NCI-H1694 (cell line): ENCODE measurements at places on chromosomes 2 and 18.

DNA sequence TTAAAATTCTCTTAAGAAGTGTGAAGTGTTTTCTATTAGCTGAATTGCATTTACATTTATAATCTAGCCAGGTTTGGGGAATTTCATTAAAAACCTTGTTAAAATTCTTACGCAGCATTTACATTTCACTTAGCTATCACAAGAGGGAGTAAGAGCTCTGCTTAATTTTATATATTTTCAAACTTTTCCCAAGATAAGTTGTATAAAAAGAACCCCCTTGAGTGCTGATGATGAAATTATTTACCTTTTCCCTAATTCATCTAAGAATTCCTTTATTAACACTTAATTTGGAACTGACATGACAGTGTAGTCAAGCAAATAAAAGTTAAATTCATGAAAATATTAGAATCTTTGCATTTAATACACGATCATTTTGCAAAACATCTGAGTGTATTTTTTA is 54.2 kb upstream of the ZSWIM2 start:
- no peak for DNase-seq

DNA sequence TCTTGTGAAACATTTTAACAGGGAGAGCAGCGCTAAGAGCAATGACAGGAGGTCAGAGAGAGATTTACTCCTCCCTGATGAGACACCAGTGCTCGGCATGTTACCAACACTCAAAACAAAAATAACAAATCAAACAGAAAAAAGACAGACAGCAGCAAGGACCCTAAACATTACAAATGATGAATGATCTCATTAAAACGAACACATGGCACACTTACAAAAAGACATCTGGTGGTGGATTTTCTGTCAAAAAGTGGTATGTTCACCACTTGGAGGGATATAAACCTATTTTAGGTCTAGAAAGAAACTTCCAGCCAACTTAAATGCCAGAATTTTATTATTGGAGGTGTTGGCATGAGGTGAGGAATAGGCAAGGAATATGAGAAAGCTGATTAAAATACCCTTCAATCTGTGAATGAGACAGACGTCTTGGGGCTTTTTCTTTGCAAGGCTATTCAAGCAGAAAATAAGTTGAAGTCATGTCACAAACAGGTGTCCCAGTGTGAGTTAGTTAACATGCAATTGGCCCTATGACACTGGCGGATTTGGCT is 112.8 kb downstream of the PRELID3A start:
- DNase-seq, result peak; percentile 94

- no peak for DNase-seq
Measured at GRCh38 chr2:102004581-102004980, 12.8 kb downstream of the IL1R2 start.

GRCh38 chr2:575727-576236 is 101.4 kb downstream of the TMEM18 start:
- DNase-seq, result no peak

DNA sequence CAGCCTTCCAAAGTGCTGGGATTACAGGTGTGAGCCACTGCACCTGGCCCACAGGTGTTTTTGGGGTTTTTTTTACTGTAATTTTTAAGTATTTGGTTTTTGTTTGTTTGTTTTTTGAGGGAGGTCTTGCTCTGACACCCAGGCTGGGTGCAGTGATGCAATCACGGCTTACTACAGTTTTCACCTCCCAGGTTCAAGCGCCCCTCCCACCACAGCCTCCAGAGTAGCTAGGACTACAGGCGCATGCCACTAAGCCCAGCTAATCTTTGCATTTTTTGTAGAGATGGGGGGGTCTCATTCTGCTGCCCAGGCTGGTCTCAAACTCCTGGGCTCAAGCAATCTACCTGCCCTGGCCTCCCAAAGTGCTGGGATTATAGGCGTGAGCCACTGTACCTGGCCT is 7.3 kb upstream of the SLC11A1 start:
- DNase-seq, result no peak

- no peak for DNase-seq
Measured at GRCh38 chr18:7132356-7133150, 15.0 kb upstream of the LAMA1 start.

DNA sequence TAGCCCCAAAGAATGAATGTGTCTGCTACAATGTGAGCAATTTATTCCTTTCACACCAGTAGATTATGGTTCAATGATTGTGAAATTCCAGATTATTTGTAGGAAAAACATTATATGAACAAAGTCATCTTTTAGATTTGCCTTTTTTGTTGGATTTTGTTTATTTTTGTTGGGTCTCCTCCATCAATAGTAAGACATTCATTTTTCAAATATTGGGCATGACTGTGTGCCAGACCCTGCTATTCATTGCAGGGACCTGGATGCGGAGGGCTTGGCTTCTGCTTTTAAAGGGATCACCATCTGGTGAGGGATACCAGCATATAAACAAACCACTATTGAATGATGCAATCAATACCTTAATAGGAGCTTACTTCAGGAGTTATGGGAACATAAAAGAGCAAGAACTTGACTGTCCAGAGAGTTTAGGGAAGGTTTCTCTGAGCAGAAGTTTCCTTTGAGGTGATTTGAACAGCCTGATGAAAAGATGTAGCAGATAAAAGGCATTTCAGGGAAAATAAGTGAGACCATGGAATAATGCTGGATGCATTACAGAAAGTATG is 486.7 kb downstream of the EPHA4 start:
- DNase-seq, result peak; percentile 57

DNA sequence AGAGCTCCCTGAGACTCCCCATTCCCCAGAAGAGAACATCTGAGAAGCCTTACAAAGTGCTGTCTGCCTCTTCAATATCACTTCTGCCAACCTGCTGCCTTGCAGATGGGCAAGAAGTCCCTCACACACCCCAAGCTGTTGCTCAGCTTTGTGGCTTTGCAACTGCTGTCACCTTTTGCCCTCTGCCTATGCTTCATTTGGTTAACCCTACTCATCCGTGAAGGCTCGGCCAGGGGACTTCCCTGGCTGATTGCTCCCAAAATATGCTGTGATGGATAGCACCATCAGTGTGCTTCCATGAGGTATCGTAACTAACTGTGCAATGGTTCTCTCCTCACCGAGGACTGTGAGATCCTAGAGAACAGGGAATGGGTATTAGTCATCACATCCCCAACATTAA is 88.9 kb upstream of the CYP1B1 start:
- no peak for DNase-seq

- DNase-seq, result no peak
Measured at GRCh38 chr2:215881582-215881981, 131.8 kb downstream of the MREG start.

DNA sequence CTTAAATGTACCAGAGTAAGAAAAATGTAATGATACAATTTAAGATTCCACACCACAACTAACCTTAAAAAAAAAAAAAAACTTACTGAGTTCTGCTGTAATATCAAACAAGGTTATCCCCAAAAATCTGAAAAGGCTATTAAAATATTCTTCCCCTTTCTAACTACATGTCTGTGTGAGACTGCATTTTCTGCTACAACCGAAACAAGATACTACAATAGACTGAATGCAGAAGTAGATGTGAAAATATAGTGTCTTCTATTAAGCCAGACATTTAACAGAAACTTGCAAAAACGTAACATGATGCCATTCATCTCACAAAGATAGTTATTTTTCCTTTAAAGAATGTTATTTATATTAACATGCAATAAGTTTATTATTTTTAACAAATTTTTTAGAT is 16.2 kb downstream of the SS18 start:
- DNase-seq, result no peak

- no peak for DNase-seq
Measured at GRCh38 chr2:218999021-218999880, 6.0 kb upstream of the CRYBA2 start.

- DNase-seq, result no peak
Measured at GRCh38 chr18:48785091-48785614, 165.6 kb downstream of the SMAD7 start.

DNA sequence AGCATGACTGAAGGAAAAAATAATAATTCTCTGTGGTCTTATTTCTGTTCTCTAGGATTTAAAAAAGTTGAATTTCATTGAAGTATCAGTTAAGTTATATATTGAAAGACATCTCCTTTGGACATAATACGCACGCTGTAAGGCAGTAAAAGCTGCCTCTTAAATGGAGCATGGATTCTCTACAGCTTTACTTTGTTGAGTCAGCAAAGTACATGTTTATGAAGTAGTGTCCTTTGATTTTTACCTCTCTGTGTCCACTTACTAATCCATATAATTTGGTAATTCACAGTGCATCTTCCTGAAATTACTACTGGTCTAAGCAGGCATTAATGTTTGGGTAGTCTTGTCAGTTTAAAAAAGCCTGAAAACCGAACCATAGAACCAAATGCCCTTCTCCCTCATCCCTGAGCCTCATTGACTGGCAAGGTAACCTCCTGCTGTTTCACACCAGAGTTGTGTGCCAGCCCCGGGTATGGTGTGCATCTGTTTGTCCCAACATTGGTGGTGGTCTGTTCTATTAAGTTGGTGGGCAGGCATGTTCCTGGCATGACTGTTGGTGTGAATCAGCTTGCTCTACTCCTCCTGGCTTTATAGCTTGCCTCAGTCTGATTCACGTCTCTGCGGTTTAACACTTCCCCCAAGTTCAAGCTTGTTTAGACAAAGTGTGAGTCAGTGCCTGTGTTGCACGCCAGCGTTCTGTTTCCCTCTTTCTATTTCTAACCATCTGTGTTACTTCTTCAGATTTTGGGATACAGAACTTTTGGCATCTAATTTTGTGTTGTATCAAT is 71.0 kb upstream of the ITM2C start:
- DNase-seq, result no peak

GRCh38 chr2:197254776-197255530 is 55.6 kb downstream of the ANKRD44 start:
- DNase-seq, result no peak

DNA sequence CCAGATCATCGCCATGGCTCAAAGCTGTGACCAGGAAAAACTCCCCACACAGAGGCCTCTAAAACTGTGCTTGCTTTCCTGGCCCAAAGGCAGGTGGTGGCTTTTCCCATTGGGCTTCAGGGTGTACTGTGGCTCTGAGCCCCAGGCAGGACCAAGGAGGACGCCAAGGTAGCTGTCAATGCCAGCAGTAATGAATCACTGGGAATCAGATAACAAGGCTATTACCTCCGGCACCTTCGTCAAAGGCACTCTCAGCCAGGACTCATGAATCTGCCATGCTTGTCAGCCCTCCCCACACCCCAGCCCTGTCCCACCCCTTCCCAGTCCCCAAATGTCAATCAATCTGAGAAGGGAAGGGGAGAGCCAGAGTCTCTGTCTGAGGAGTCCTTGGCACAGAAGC is 27.9 kb upstream of the EN1 start:
- no peak for DNase-seq

DNA sequence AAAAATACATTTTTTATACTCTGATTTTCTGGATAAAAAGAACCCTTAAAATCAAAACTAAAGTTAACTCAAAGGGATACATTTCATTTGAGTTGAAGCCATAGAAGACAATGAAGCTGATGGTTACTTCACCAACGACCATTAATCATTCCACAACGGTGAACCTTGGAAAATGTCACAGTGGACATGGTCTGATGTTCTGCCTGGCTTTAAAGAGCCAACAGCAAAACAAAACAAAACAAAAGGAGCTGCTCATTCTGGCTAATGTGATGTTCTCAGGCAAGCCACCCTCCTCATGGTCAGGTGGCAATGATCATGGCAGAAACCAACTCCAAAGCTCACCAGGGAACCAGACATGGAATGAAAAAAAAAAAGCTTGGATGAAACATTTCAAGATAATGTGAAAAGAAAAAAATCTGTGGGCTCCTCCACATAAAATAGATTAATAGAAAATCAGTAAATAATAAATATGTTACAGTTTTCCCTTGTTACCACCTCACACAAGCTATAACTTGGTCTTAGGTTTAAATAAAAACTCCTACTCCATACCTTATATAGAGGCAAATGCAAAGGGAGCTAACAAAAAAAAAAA is 90.1 kb upstream of the SERTAD2 start:
- no peak for DNase-seq

GRCh38 chr18:70288171-70288850 is 534 bp upstream of the SOCS6 start:
- DNase-seq, result no peak

GRCh38 chr2:187434342-187434785 is 13.7 kb downstream of the CALCRL start:
- DNase-seq, result no peak

DNA sequence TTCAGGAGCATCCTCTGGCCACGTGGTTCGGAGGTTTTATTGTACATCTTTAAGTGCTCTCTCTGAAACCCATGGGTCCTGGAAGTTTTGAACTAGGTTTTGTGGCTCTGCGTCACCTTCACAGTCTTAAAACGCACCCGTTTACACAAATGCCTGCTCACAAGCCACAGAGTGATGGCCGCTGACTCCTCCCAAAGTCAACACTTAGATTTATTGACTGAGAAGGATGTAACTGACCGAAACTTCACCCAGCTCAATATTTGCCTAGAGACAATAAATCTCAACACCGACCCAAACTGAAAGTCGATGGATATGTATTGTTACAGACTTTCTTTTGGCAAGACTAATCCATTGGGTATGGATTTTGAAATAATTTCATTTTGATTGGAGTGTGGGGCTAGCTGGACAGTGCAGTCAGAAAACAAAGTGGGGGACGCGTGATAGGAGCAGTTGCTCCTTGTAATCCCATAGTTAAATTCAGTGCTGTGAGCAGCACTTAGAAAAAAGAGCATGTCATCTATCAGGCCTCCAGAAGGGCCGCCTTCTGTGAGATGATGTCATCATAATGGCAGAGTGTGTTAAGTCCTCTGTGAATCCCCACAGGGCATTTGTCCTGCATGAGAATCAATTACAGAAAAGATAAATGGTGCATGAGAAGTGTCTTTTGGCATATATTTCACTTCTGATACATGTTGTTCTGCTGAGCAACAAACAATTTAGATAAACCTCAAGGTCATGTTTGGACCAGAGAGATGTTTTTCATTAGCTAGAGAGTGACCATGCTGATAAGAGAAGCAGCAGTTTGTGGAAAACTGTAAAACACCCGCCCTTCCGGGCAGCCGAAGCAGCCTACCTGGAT is 183.7 kb downstream of the INO80D start:
- DNase-seq, result no peak

GRCh38 chr2:143841935-143842334 is 678.0 kb downstream of the ZEB2 start:
- no peak for DNase-seq

DNA sequence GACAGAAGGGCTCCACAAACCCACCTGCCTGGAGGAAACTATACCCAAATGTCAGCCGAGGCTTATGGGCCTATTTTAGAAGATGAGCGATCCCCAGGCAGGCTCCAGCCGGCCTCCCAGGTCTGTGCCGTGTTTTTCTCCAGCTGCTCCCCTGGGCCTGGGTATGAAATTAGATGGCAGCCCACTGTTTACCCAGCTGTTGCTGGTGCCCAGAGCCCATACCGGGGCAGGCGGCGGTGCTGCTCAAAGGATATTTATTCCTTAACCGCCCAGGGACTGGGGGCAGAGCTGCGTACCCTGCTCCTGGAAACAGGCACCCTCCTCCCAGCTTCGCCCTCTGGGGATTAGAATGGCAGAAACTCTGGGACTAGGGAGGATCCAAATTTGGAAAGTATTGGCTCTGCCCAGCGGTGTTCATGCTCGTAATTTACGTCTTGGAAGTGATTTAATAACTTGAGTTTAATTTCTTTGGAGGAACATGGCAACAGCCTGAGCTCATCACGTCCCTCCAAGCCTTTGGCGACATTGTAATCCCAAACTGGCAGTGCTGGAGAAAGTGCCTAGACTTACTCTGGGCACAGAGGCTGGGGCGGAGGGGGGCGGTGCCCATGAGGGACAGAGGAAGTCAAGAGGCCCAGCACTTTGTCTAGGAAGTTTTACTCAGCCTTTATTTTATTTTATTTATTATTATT is 199.2 kb downstream of the KLHL29 start:
- DNase-seq, result peak; percentile 82

- no peak for DNase-seq
Measured at GRCh38 chr2:25354116-25354515, 12.4 kb upstream of the DNMT3A start.

GRCh38 chr18:47323158-47323557 is 71.7 kb upstream of the SKOR2 start:
- no peak for DNase-seq
